ENCODE measurements at places on chromosomes 4 and X.

DNA sequence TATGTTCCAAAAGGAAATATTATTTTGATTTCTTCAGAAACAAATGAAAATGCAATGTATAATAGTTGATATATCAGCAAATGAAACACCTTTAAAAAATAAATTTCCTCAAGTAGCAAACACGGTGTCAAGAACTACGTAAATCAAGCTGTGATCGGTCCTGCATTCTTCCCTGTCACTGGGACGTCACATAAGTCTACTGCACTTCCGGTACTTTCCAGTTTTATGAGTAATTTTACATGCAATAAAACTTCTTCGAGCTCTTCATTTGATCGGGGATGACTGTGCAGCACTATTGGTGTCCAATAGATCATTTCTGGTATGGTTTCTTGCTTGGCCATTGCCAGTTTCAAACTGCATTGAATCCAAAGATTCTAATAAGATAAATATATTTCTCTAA, 114.0 kb upstream of the VEGFC start:
- DNase-seq = no peak

- DNase-seq = no peak
Measured at GRCh38 chr4:15327311-15328298, 100.2 kb upstream of the C1QTNF7 start.

DNA sequence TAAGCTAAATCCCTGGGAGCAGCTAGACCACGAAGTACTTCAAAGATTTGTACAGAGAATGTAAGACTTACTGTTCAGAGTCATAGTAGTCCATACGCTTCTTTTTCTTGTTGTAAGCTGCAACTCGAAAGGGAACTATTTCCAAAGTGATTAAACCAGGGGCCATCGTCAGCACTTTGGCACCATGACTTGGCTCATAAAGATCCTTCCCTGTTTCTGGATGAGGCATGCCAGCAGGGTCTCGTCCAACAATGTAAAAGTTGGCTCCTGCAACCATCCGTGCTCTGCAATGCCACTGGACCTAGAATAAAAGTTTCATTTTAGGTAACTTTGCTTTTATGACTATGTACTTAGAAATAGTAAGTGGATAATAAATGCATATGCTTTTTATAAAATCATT, 88.5 kb downstream of the PAPSS1 start:
- DNase-seq = no peak

DNA sequence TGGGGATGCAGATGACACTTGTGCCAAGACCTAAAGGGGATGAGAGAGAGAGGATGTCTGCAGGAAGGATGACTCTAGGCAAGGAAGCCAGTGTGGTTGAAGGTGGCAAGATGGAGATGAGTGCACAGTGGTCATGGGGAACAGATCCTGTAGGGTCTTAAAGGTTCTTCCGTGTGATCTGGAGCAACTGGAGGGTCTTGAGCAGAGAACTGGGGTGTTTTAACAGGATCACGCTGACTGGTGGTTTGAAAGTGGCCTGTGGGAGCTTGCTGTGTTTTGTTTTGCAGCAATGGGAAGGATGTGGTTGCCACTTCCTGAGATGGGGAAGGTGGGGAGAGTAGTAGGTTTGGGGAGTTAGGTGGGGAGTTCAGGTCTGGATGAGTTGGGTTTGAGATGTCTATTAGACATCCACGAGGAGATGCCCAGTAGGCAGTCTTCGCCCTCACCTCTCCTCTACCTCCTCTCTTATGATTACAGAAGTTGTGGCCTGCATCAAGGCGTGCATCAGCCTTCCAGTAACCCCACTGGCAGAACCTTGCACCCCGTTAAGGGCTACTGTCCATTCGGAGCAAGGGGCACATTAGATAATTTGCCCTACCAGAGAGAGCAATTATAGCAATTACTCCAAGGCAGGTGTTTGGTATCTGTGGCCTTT, 1.4 kb upstream of the STBD1 start:
- peak; percentile 19 for DNase-seq

DNA sequence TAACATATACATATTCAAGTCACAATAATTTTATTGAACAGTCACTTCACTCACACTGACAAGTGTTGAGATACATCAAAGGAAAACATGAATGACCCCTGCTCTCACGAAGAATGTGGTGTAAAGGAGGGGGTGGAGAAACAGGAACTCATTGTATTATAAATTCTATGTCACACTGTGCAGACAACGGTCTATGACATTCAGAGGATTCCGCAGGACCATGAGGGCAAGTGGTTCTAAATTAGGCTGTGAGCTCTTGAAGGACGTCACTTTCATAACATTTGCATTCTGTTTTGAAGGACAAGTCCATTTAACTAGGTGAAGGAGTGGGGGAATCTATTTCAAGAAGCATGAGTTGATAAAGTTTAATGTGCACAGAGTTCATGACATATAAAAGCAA, 415.2 kb upstream of the HS3ST1 start:
- DNase-seq = no peak

GRCh38 chrX:20664774-20665173, 398.1 kb upstream of the RPS6KA3 start:
- no peak for DNase-seq

GRCh38 chrX:153029162-153029561, 27.1 kb upstream of the PNMA3 start:
- DNase-seq = no peak

- no peak for DNase-seq
Measured at GRCh38 chrX:151416579-151416978, 19.6 kb downstream of the VMA21 start.

DNA sequence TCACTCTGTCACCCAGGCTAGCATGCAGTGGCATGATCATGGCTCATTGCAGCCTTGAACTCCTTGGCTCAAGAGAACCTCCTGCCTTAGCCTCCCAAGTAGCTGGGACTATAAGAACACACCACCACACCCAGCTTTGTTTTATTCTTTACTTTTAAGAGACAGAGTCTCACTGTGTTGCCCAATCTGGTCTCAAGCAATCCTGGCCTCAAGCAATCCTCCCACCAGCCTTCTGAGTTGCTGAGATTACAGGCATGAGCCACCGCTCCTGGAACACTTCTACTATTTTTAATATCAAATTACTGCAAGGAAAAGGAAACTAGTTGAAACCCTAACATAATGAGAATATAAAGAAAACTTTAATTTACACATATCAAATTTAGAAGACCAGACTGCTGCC, 85.4 kb downstream of the FAM13A start:
- DNase-seq = no peak

DNA sequence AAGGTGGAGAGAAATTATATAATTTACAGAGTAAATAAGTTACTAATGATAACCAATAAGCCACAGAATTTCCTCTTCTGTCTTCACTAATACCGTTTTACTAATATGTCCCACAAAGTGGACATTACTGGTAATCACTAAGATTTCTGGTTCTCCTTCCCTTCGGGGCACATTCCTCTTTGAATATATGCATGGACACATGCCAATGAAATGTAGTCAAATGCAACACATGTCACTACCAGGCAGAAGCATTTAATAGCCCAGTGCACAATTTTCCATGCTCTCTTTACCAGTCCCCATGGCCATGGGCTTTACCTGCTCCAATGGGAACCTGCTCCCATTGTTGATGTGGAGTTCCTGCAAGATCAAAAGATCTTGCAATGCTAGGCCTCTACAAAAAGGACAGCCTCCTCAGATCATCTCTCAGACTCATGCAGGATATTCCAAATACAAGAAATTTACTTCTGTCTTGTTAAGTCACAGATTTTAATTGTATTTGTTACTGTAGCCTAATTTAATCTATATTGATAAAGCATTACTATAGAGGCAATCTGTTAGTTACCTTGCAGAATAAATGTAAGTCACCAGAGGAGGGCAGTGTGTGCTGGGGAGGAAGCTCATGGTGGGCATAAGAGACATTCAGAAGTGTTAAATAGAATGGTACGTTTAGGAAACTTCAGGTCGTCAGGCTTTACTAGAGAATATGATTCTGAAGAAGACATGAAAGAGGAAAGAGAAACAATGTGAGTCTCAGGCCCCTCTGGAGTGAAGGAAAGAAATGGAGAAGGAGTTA, 37.1 kb upstream of the INPP4B start:
- DNase-seq = no peak

DNA sequence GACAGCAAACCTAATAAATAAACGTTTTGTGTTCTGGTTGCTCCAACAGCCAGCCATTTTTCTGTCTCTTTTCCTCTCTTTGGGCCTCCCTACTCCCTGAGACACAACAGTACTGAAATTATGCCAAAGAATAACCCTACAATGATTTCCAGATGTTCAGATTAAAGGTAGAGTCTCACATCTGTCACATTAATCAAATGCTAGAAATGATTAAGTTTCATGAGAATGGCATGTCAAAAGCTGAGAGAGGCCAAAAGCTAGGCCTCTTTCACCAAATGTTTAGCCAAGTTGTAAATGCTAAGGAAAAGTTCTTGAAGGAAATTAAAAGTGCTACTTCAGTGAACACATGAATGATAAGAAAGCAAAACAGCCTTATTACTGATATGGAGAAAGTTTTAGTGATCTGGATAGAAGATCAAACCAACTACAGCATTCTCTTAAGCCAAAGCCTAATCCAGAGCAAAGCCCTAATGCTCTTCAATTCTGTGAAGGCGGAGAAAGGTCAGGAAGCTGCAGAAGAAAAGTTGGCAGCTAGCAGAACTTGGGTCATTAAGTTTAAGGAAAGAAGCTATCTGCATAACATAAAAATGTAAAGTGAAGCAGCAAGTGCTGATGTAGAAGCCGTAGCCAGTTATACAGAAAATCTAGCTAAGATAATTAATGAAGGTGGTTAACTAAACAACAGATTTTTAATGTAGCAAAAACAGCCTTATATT, 182.1 kb upstream of the NUDT6 start:
- DNase-seq = no peak

DNA sequence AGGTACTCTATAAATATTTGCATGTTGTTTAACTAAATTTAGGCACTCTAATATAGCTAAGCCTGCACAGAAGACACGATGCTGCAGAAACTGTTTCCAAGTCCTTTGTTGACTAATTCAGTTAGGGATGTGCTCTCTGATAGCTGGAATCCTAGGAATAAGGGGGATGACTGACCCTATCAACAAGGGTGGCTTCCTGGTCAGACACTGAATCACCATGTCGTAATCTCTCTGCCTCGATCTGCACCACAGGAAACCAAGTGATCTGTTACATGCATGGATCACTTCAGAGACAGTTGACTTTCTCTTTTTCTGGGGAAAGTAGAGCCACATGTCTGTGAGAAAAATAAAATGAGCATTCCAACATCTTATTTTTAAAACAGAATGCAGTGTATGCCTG, 169.1 kb downstream of the GUCY2F start:
- DNase-seq = no peak

DNA sequence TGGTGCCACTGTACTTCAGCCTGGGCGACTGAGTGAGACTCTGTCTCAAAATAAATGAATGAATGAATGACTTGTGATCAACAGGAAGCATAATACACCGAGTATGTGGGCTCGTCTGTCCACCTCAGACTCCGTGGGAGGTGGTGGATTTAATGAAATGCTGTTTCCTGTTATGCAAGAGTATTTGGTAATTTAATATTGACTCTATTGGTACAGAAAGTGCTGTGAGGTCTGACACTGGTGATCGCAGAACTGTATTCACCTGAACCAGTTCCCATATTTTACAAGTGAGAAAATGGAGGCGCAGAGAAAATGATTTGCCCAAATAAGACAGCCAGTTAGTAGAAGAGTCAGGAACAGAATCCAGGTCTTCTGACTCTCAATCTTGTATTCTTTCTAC, 423.3 kb downstream of the RAPGEF2 start:
- no peak for DNase-seq

GRCh38 chr4:151276787-151277562, at the start of gene PRSS48:
PRSS48 (plus strand) TSS chr4:151277161; CDS start chr4:151277173, 12 bp downstream.
- DNase-seq = peak; percentile 48

- DNase-seq = no peak
Measured at GRCh38 chr4:82667761-82668480, 106.1 kb upstream of the TMEM150C start.

GRCh38 chrX:28391528-28391927, 195.7 kb upstream of the IL1RAPL1 start:
- DNase-seq = no peak

GRCh38 chr4:125891597-125892258, 577.0 kb downstream of the FAT4 start:
- DNase-seq = no peak

DNA sequence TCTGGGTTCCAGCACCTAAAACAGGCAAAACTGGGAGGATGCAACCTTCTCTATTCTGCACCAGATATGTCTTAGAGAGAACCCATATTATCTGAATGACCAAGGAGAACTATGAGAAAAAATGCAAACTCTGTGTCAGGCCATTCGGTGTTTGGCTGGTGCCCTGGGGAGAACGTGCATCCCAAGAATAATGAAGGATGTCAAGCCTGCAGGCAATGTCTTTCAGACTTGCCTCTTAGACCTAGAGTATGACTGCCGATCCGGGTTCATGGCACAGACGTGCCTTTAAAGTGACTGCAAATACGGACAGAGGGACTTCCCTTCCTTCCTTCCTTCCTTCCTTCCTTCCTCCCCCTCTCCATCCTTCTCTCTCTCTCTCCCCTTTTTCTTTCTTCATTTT, 6.9 kb downstream of the XAGE1B start:
- no peak for DNase-seq

DNA sequence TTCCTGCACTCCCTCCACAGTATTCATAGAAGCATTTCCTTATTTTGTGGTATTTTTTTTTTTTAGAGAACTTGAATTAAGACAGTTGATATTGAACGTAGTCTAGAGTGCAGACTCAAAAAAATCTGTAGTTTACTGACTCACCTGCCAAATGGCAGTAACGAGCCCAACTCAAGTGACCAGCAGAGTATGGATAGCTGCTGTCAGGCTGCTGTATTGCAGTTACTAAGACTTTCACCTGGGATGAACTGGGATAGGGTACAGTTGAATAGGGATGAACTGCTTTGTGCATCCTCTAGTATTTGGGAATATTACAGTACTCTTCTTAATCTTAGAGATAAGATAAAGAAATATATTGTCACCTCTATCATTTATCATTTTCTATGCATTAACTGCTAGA, 7.0 kb upstream of the SLC7A11 start:
- DNase-seq = no peak

- DNase-seq = no peak
Measured at GRCh38 chr4:47498899-47499298, 13.8 kb downstream of the ATP10D start.

- DNase-seq = no peak
Measured at GRCh38 chr4:100083289-100083688, 107.0 kb downstream of the DDIT4L start.

- DNase-seq = no peak
Measured at GRCh38 chr4:17762726-17763125, 18.7 kb downstream of the FAM184B start.

DNA sequence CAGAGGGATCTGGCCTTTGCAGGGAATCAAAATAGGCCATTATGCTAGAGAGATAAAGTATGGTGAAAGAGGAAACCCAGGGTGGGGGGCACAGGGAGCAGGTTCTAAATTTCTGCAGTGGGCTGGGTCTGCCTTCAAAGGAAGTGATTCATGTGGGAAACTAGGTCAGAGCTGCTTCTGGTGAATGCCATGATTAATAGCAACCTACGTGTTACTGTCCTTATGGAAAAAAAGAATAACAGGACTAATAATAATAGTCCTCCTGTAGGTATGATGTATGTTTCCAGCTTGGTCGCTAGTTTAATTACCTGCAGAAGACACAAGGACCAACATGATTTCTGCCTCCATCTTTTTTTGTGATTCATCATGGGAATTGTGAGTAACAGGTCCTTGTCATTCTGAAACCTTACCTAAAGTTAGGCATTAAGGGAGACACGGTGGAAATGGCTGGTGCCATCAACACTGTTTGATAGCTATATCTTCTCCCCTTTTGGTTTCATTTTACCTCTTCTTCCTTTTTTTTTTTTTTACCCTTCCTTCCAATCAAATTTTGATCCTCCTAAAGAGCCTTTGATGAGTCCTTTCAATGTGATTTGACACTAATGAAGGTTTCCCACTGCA, 180.4 kb downstream of the CPEB2 start:
- DNase-seq = peak; percentile 19
